ENCODE measurements at places on chromosomes 2 and 18. TPM values are rescaled to one million over a fixed set of nuclear protein-coding genes. Genes with fewer than 3 reads are reported as not detected.

The ZBTB7C gene
- 0.46 TPM for total RNA-seq

The CNTNAP5 gene
- total RNA-seq: not detected

The NT5C1B gene
- not detected for total RNA-seq

The SOWAHC gene
- total RNA-seq: 13.1 TPM

The LBH gene
- 253 TPM for total RNA-seq

The SPAG16 gene
- total RNA-seq: 27.8 TPM

The RMC1 gene
- 27.7 TPM for total RNA-seq

The CHRND gene
- not detected for total RNA-seq

The ATP6V1B1 gene
- 1.1 TPM for total RNA-seq

The RIT2 gene
- total RNA-seq: not detected

The SAG gene
- total RNA-seq: not detected

The DES gene
- total RNA-seq: 3.0 TPM

The MYO7B gene
- 0.13 TPM for total RNA-seq

The GPR75 gene
- 1.5 TPM for total RNA-seq

The RNMT gene
- total RNA-seq: 30.1 TPM

The CYP26B1 gene
- 1.1 TPM for total RNA-seq

The MZT2B gene
- total RNA-seq: 90.1 TPM

The C2orf92 gene
- 2.5 TPM for total RNA-seq

The IL1R1 gene
- total RNA-seq: 109 TPM

The ALPP gene
- not detected for total RNA-seq

The FEV gene
- total RNA-seq: not detected

The PRSS56 gene
- total RNA-seq: not detected

The IL1F10 gene
- not detected for total RNA-seq

The ACTR1B gene
- total RNA-seq: 72.0 TPM

The SALL3 gene
- total RNA-seq: 0.52 TPM

The GALNT5 gene
- total RNA-seq: 146 TPM

The NTSR2 gene
- not detected for total RNA-seq

The SRD5A2 gene
- total RNA-seq: not detected

Measured in smooth muscle cell of the pulmonary artery (primary cell).